ENCODE measurements at places on chromosomes 5 and 9. TPM values are rescaled to one million over a fixed set of nuclear protein-coding genes. Genes with fewer than 3 reads are reported as not detected.

PANK3 gene
- total RNA-seq = 35.9 TPM

RASGRF2 gene
- 1.2 TPM for total RNA-seq

CCDC192 gene
- not detected for total RNA-seq

ELAVL2 gene
- not detected for total RNA-seq

BARHL1 gene
- total RNA-seq = not detected

Data from smooth muscle cell of the pulmonary artery (primary cell).